ENCODE measurements at places on chromosomes 5 and 9.

- no peak for DNase-seq
Measured at GRCh38 chr5:156913719-156914370, 49.2 kb downstream of the TIMD4 start.

DNA sequence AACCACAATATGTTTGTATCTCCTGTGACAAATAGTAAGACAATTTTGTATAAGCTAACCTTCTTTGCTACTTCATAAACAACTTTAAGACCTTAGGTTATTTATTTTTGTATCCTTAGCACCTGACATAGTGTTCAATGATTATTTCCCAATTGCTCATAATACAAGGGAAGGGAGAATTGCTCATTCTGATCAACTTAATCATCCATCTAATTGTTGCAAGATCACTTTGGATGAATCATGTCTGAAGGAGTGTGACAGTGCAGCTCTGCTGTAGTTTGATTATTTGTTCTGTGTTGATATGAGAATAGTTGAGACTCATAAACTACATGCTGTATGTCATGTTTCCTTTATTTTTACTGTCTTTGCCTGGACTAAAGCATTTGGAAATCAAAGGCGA is 721.3 kb upstream of the SEMA6A start:
- no peak for DNase-seq

- DNase-seq, result no peak
Measured at GRCh38 chr5:172493461-172493860, 39.1 kb upstream of the SH3PXD2B start.

GRCh38 chr5:120155873-120156272 is 308.2 kb upstream of the PRR16 start:
- no peak for DNase-seq

DNA sequence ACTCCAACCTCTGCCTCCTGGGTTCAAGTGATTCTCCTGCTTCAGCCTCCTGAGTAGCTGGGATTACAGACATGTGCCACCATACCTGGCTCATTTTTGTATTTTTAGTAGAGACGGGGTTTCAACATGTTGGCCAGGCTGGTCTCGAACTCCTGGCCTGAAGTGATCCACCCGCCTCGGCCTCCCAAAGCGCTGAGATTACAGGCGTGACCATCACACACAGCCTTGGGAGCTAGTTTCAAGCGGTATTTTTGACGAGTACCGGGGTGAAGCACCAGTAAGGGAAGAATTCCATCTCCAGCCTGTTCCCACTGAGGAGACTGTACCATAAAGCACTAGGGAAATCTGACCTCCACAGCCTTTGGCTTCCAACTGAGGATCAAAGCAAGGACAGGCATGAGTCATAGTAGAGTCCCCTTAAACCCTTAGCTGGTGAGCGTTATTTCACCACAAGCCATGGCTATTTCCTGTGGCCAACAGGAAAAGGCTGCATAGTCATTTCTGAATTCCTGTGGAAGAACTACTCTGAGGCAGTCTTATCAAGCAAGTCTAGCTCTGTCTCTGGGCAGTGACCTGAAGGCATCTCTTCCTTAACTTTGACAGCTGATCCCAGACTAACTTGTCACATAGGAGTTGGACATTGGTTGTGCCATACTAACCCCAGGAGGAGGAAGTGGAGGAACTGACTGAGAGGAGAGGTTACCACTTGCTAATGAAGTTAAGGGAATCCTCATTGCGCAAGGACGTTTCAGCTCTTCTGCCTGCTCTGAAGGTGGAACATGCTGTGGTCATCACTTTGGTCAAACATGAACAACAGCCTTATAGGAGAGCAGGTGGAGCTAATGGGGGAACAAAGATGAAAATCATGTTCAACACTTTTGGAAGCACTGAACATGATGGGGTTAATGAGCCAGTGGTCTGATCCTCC is 85.8 kb upstream of the DMRT1 start:
- peak; percentile 66 for DNase-seq

- DNase-seq, result no peak
Measured at GRCh38 chr9:136848393-136849037, 694 bp upstream of the PHPT1 start.

GRCh38 chr5:26498972-26499371 is 539.4 kb downstream of the CDH9 start:
- DNase-seq, result no peak

- DNase-seq, result no peak
Measured at GRCh38 chr5:65213921-65214525, 267.7 kb downstream of the ADAMTS6 start.

GRCh38 chr5:153896701-153897100 is 142.0 kb downstream of the FAM114A2 start:
- peak; percentile 47 for DNase-seq

DNA sequence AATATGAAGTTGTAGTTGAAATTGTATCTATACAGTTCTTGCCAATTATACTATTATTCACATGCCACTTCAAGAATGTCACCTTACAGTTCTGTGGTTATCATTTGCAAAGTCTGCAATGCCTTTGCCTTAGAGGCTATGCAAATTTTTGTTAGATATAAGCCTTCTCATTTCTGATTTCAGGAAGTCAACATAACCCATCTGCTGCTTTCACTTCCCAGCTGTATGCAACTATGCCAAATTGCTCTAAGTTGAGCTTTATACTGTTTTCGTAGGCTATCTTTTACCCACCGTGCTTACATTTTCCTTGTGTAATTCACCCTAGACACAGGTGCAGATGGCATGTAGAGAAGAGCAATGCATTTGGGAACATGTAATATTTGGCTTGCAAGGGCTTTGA is 1083.0 kb downstream of the CDH9 start:
- DNase-seq, result no peak

DNA sequence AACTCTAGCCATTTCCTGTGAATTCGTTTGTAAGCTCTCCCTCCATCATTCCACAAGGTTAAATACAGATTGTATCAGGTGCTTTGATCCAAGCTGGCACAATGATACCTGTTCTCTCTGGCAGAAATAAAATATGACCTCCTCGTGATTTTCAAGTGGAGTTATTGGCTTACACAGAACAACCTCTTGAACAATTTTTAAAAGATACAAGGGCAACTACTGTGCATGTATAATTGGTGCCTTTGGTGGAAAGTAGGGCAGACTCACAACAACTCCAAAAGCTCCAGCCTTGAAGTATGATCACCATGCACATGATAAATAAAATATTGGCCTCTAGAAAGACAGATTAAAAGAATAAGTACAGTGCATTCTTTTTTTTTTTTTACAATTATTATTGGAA is 106.0 kb downstream of the SEMA6A start:
- DNase-seq, result no peak

DNA sequence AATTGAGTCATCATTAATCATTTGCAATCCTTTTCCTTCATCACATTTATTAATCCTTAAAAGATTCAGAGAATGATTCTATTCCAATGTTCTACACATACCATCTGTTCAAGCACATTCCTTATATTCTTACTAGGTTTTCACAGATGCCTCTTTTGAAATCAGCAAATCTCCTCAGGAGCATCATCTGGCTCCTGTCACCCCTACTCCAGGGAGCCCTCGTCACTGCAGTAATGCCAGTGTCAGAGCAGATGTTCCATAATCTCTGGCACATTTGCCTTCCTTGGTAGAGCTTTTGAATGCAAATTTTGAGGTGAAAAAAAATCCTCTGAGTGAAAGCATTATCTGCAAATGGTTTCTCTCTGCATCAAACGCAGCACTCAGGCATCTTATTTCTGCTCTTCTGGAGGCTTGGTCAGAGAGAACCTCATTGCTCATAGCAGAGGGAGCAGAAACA is 7.6 kb upstream of the KCNV2 start:
- DNase-seq, result no peak

GRCh38 chr5:516338-516925 is 7.8 kb downstream of the SLC9A3 start:
- DNase-seq, result no peak

GRCh38 chr5:133794771-133795415 is 173.5 kb downstream of the C5orf15 start:
- DNase-seq, result no peak

DNA sequence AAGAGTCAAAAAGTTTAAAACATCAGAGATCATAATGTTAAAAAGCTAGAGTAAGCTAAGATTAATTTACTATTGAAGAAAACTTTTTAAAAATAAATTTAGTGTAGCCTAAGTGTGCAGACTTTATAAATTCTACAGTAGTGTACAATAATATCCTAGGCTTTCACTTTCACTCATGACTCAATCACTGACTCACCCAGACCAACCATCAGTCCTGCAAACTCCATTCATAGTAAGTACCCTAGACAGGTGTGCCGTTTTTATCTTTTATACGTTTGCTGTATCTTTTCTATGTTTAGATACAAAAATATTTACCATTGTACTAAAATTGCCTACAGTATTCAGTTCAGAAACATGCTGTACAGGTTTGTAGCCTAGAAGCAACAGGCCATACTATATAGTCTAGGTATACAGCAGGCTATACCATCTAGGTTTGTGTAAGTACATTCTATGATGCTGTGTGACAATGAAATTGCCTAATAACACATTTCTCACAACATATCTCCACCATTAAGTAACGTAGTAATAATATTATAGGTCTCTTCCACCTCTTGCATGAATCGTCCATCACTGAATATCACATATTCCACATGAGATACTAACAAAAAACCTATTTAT is 59.2 kb downstream of the MEGF9 start:
- DNase-seq, result no peak

- DNase-seq, result peak; percentile 98
Measured at GRCh38 chr5:147483961-147484707, 25.7 kb downstream of the DPYSL3 start.

GRCh38 chr5:140000332-140000731 is 42.8 kb downstream of the NRG2 start:
- DNase-seq, result no peak

DNA sequence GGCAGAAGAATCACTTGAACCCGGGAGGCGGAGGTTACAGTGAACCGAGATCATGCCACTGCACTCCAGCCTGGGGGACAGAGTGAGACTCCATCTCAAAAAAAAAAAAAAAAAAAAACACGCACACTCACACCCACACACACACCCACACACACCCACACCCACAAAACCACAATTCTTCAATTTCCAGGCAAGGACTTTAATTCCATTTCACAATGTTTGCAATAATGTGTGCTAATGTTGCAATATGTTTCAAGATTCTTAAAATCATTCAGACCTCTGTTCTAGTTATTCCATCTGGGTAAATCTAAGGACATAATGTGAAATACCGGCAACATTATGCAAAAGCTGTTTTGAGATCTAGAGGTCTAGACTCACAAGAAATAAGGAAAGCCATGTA is 28.3 kb downstream of the CCDC69 start:
- peak; percentile 23 for DNase-seq

GRCh38 chr9:24044576-24044975 is 218.5 kb upstream of the ELAVL2 start:
- DNase-seq, result no peak

GRCh38 chr5:57929271-57929670 is 446.7 kb upstream of the ACTBL2 start:
- no peak for DNase-seq

DNA sequence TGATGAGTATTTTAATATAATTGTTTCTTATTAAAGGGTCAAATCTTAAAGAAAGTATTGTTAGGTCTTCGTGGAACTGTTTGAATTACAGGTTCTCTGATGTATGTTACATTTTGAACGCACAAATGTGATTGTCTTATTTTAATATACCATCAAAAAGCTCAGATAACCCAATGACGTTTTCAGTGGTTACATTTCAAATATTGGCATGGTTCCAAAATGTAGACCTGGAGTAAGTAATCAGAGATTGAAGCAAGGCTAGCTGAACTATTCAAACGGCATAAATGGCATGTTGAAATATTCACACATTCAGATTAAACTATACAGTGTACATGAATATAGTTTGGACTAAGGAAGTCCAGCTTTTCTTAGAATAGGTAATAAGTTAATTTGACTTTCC is 281.7 kb upstream of the EFNA5 start:
- DNase-seq, result no peak

GRCh38 chr5:28975508-28975907 is 1937.1 kb upstream of the CDH9 start:
- no peak for DNase-seq

- DNase-seq, result no peak
Measured at GRCh38 chr5:61625681-61626621, 293.9 kb downstream of the ZSWIM6 start.

GRCh38 chr5:146402949-146403348 is 44.2 kb upstream of the TCERG1 start:
- no peak for DNase-seq

DNA sequence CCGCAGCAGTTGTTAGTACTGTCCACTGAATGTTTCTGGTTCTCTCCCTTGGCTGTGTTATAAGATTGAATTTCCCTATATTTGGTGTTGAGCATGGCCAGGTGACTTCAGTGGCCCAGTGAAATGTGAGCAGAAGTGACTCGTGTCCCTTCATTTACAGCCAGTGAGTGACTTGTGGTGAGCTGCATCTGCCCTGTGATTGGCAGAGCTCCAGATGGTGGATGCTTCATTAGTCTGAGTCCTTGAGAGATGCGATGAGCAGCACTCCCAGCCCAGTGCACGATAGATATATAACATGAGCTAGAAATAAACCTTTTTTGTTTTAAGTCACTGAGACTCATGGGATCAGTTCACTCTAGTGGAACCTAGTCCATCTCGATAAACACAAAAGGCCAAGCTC is 19.3 kb downstream of the PCSK5 start:
- DNase-seq, result no peak

DNA sequence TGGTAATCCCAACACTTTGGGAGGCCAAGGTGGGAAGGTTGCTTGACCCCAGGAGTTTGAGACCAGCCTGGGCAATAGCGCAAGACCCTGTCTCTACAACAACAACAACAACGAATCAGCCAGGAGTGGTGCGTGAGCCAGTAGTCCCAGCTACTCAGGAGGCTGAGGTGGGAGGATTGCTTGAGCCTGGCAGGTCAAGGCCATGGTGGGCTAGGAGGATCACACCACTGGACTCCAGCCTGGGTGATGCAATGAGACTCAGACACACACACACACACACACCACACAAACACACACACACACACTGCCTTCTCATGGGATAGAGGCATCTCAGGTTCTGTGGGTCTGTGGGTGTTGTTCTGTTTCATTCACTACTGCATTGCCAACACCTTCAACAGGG is 115.0 kb downstream of the DCP2 start:
- DNase-seq, result no peak

DNA sequence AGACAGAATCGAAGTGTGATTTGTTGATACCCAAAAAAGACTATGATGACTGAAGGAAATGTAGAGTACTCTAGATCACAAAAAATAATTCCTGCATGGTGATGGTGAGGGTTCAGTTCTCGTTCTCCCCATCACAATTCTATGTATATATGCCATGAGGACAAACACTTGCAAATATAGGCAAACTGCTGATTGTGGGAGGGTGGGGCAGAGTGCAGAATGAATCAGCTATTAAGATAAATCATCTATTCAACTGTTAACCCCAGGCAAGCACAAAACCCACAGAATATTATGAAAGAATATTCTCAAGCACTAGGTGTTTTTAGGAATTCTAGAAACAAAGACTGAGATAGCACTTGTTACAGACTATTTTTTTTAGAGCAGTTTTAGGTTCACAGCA is 13.9 kb upstream of the UBLCP1 start:
- no peak for DNase-seq

GRCh38 chr5:19978476-19978875 is 9.5 kb downstream of the CDH18 start:
- no peak for DNase-seq

Data from BJ (cell line).